Heart right ventricle (tissue), 16 donors: ENCODE measurements at places on chromosomes 13 and 19. TPM values are rescaled to one million over a fixed set of nuclear protein-coding genes. Genes with fewer than 3 reads are reported as not detected.

DNA sequence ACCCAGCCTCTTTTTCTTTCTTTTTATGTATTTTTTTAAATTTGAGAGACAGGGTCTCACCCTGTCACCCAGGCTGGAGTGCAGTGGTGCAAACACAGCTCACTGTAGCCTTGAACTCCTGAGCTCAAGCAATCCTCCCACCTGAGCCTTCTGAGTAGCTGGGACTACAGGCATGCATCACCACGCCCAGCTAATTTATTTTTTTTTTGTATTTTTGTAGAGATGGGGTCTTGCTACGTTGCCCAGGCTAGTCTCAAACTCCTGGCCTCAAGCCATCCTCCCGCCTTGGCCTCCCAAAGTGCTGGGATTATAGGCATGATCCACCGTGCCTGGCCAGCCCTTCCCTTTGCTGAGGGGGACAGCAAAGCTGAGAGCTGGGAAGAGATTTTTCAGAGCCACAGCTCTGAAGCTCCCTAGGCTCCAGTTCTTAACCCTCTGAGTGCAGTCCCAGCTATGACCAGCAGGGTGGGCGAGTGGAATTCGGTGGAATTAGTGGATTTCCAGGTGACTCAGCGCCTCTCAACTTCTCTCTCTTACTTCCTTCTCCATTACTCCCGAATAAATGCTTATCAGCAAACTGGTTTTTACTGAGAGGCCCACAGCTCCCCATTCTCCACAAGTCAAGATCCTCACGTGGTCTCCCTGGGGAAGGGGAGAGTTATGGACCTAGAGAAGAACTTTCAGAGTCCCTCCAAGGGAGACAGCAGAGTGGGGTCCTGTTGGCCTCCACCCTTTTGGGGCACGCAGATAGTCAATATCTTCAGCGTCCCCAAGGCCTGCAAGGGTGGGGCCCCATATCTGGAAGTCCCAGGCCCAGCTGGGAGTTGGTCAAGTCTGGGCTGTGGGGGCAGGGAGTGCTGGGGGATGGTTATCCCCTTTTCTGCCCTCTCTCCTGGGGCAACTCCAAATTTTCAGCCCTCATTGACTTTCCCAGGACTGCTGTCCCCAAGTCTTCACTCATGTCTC, 1.2 kb downstream of the BLVRB start:
- peak; percentile 80 for DNase-seq

DNA sequence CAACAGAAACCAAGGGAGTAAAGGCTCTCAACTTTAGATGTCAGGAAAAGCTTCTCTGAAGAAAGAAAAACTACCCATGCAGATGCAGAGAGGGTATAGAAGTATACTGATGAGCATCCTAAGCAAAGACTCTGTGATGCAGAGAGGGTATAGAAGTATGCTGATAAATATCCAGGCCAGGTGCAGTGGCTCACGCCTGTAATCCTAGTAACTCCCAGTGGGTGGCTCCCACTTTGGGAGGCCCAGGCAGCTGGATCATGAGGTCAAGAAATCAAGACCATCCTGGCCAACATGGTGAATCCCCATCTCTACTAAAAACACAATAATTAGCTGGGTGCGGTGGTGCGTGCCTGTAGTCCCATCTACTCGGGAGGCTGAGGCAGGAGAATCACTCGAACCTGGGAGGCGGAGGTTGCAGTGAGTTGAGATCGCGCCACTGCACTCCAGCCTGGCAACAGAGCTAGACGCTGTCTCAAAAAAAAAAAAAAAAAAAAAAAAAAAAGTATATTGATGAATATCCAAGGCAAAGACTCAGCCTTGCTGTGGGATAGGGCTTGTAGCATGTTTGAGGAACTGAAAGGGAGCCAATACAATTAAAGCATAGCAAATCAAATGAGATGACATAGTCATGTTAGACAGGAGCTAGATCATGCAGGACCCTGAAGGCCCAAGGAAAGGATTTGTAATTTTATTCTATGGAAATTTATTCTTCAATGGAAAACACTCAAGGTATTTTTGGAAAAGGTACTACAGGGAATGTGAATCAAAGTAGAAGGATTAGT, 14.9 kb downstream of the UBL3 start:
- DNase-seq: no peak

GRCh38 chr13:101919541-101920181, 467.2 kb downstream of the ITGBL1 start:
- DNase-seq: peak; percentile 39

The AZU1 gene
- not detected for total RNA-seq

The ADGRE3 gene
- total RNA-seq: 0.44 TPM

The RAVER1 gene
- 16.9 TPM for total RNA-seq
